Dorsolateral prefrontal cortex (tissue), 122 donors: ENCODE measurements at places on chromosomes 1 and 21.

GRCh38 chr1:55588309-55588708, 373.1 kb upstream of the USP24 start:
- DNase-seq, result no peak

- no peak for DNase-seq
These were observed 24.5 kb downstream of the KIAA0319L start for GRCh38 chr1:35532497-35533223.

- DNase-seq, result peak; percentile 35
These were observed 1.3 kb downstream of the SLC41A1 start for GRCh38 chr1:205811660-205812059.

DNA sequence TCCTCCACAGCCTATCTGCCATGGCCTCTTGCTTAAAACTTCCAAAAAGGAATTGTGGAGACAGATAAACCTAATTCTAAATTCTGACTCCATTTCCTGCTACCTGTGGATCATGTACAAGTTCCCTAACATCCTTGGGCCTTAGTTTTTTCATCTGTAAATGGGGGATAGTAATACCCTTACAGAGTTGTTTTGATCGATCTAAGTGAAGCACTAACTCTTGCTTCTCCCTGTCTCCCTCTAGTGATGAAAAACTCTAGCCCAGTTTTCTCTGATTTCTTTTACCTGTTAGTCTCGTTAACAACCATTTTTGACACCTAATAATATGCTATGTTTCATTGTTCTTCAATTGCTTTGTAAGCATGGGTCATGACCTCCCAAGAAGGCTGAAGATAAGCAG, 65.9 kb downstream of the TM2D1 start:
- no peak for DNase-seq
